ENCODE measurements at places on chromosomes 4 and X.

DNA sequence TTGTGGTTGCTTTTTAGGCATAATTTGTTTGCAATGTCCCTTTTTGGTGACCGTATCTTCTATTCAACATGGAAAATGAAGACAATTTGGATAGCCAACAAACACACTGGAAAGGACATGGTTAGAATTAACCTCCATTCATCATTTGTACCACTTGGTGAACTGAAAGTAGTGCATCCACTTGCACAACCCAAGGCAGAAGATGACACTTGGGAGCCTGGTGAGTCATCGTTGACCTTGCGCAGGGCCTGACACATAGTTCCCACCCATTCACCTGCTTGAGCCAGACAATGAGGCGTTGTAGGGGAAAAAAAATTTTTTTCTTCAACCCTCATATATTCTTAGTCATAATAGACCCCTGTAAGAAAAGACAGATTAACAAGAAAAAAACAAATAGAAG, 32.4 kb downstream of the EGF start:
- peak; percentile 79 for DNase-seq

GRCh38 chr4:186104890-186105646, 564 bp downstream of the FAM149A start:
- DNase-seq: no peak

- no peak for DNase-seq
Measured at GRCh38 chr4:160352637-160353036, 1249.8 kb downstream of the RAPGEF2 start.

DNA sequence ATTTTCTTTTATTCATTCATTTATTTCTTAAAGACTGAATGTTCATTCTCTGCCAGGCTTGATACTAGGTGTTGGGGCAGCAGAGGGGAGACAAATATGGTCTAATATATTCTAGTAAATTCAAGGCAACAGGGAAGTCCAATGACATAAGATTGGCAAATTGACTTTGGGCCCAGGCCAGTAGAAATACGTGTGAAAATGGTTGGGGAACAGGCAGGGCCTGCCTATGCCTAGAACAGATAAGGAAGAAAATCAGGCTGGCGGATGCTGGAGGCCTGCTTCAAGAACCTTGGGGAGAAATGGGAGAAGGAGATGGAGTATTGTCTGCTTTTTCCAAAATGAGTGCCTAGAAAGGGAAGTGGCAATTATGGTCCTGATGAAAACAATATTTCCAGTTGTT, 108.6 kb downstream of the RTL5 start:
- DNase-seq: no peak

DNA sequence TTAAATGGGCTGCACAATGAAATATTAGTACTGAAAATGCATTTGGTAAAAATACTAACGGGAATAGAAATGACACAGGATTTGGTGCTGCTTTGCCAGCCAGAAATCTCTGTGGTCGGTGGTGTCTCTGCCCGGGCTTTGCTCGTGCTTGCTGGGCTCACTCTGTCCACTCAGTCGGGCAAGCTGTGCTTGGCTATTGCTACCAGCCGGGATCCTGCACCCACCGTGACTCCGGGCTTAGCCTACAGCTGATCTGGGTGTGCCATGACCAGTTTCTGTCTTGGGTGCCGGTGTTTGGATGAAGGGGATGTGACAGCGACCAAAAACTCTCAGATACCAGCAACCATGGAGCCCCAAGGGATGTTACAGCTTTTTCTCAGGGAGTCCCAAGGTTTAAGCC, 487.7 kb downstream of the TECRL start:
- DNase-seq: no peak

- peak; percentile 40 for DNase-seq
Measured at GRCh38 chrX:155891446-155892210, 10.5 kb downstream of the VAMP7 start.

GRCh38 chr4:10872833-10873517, 188.4 kb upstream of the CLNK start:
- DNase-seq: peak; percentile 33

- DNase-seq: peak; percentile 85
Measured at GRCh38 chr4:2934077-2934812, 29.0 kb downstream of the NOP14 start.

DNA sequence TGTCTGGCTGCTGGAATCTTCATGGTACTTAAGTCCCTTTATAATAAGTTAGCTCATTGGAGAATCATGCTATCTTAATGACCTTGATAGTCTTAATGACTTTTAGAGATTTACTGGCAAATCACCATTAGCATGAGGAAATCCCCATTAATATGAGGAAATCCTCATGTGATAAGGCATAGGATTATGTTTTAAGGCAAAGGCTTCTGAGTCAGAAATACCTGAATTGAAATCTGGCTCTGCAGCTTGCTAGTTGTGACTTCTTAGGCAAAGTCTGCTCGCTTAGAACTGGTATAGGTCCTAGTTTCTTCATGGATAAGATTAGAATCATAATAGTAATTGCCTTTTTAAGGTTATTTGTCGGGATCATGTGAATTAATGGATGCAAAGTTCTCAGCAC, 190.2 kb upstream of the BANK1 start:
- no peak for DNase-seq

DNA sequence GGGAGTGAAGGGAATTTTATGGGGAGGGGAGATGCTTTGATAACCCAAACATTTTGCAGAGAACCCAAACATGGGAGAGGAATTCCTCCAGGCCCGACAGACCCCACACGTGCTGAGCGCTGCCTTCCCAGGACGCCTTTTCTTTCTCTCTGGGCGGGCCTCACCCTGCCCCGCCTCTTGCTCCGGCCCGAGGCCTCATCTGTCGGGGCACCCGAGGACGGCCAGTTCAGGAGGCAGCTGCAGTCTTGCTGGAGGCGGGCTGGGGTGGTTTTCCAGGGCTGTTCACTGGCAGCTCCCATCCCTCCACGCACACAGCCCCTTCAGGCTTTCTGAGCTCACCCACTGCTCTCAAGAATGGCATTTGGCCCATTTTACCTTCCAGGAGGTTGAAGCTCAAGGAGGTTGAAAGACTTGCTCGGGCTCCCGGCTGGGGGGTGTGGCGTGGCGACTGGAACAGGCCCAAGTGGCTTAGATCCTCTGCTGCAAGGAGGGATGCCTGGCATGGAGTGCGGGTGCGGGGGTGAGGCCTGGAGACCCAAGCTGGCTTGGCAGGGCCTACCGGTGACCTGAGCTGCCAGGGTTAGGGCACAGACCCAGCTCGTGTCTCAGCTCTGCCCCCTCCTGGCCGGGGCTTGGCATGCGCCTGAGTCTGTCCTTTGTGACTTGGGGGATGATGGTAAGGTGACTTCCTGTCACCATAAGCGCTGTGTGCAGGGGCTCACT, 99.2 kb downstream of the PSAPL1 start:
- DNase-seq: peak; percentile 46

DNA sequence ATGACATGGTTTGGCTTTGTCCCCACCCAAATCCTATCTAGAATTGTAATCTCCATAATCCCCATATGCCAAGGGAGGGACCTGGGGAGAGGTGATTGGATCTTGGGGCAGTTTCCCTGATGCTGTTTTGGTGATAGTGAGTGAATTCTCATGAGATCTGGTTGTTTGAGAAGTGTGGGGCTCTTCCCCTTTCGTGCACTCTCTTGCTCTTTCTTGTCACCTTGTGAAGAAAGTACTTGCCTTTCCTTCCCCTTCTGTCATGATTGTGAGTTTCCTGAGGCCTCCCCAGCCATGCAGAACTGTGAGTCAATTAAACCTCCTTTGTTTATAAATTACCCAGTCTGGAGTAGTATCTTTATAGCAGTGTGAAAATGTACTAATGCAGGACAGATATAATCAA, 36.4 kb upstream of the FREM3 start:
- no peak for DNase-seq

DNA sequence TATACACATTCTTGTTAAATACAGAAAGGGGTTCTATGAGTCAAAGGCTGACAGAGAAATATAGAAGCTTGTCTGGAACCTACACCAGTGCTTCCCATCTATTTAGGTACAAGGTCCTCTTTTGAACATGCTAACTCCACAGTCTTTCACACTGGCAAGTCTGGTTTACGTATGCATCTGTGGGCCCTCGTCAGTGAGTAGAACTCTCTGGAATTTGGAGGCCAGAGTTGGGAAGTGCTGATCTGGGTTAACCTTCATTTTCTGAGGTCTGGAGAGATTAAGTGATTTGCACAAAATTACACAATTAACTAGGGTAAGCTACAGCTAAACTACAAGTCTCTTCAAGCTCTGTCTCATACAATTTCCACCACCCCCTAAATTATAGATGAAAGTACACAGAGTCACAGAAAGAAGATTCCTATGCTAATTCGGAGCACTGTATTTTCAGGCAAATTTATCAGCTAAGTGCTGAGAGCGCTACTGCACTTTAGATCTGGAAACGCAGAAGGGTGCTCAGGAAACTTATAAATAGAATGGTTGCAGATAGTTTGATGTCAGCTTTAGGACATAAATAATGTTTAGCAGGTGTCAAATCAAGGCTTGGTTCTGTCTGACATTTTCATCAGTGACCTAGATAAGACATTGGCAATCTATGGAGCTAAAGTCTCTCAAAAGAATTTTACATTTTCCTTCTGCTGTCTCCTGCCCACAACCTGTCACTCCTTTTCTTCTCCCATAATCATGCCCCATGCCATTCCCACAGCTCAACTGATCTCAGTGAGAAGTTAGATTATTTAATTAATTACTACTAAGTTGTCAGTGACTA, 43.0 kb upstream of the PDLIM5 start:
- DNase-seq: no peak

- no peak for DNase-seq
Measured at GRCh38 chr4:86529436-86529835, 64.7 kb upstream of the PTPN13 start.

- DNase-seq: no peak
Measured at GRCh38 chr4:6520051-6520636, 47.7 kb upstream of the PPP2R2C start.

DNA sequence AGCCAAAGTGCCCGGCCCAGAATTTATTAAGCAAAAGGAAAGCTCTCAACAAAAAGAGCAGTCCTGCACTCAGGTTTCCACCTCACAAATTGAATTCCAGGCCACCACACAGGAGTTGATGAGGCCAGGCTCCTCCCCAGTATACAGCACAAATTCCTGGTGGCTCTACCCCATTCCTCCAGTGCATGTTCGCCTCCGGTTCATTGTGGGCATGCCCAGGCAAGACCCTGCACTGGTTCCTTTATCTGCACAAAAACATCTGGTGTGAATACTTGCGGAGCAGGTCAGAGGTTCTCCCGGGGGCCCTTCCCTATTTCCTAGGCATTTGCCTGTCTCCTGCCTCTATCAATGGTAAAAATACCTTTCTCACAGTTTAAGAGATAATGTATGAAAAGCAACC, 195.2 kb upstream of the ANXA10 start:
- DNase-seq: no peak

DNA sequence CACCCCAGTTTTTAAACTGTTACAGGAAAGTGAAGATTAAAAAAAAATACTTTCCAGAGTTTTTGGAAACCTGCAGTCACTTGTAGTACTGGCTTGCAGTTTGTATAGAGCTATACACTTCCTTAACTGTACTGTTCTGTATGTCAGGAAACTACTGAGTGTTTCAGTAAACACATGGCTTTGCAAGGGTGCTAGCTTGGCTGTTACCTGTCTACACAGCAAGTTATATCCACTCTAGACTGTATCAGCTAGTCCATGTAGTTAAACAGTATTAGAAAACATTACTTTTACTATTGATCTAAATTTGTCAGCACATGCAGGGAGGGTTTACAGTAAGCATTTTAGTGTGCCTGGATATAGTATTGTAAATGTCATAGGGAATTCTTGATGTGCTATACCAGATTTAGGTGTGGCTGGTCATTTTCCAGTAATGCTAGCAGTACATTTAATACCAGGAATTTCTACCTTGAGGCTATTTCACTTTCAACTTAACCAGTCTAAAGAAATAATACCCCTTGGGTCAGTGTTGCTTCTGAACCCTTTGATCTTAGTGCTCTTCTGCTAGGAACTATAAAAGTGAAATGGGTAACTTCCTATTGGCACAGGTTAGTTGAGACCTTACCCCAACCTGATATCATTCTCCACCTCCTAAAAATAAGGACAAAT, 192.3 kb upstream of the ANKRD50 start:
- no peak for DNase-seq

- DNase-seq: peak; percentile 78
Measured at GRCh38 chr4:4260185-4260751, 12.2 kb upstream of the TMEM128 start.

All from MV-4-11 (cell line).